ENCODE measurements at places on chromosomes 11 and 22.

DNA sequence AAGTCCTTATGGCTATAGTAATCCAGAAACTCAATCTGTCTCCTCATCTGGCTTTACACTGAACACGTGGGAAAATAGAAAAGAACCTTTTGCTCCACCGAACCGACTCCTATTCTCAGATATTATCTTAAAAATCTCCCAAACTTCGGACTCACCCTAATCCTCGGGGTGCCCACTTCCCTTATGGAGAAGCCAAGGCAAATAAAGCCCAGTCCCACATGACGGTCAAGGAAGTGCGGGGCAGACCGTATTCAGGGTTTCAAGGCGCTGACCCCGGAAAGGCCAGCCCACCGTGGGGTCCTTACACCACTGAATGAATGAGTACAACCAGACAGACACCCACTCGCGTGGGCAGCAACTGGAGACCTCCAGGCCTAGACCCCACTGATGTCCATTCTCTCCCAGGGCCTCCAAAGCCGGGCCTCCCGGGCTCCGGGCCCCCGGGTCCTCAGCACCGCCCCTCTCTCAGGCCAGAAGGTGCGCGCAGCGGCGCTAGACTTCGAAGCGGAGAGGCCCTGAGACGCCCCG, 489 bp downstream of the NUP98 start:
- DNase-seq = no peak

GRCh38 chr22:20129747-20130014, 1.9 kb upstream of the ZDHHC8 start:
- no peak for DNase-seq

- no peak for DNase-seq
Measured at GRCh38 chr11:66886671-66887221, 29.9 kb downstream of the LRFN4 start.

GRCh38 chr11:127345819-127346459, 345.4 kb upstream of the KIRREL3 start:
- DNase-seq = no peak

DNA sequence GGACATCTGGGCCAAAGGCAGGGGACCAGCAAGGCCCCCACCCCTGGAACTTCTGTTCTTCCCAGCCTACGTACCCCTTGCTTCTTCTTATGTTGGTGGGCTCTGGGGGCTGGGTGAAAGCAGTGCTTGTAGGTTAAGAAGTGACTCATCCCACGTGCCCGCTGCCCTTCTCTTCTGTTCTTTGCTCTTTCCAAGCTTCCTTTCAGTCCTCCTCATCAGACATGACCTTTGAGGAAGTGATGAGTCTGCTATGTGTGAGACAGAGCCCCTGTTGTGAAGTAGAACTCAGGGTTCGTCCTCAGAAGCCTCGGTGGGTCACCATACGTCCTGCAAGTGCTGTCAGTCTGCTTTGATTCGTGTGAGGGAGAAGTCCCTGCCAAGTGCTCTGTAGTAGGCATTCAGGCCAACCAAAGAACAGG, 12.7 kb downstream of the MED15 start:
- DNase-seq = no peak

DNA sequence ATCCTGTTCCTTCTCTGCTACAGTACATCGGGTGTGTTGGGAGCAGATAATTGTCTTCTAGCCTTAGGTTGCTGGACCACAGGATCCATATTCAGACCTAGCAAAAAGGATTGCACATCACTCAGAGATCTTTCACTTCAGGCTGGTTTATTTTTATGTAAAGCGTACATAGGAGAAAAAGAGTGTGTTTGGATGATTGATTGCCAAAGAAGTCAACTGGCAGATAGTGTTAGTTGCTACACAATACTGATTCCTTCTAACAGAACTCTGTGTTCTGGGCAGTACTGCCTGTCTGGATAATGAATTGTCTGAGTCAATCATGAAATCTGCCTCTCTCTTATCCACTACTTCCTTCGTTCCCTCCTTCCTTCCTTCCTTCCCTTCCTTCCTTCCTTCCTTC, 31.0 kb upstream of the PGM2L1 start:
- DNase-seq = no peak

DNA sequence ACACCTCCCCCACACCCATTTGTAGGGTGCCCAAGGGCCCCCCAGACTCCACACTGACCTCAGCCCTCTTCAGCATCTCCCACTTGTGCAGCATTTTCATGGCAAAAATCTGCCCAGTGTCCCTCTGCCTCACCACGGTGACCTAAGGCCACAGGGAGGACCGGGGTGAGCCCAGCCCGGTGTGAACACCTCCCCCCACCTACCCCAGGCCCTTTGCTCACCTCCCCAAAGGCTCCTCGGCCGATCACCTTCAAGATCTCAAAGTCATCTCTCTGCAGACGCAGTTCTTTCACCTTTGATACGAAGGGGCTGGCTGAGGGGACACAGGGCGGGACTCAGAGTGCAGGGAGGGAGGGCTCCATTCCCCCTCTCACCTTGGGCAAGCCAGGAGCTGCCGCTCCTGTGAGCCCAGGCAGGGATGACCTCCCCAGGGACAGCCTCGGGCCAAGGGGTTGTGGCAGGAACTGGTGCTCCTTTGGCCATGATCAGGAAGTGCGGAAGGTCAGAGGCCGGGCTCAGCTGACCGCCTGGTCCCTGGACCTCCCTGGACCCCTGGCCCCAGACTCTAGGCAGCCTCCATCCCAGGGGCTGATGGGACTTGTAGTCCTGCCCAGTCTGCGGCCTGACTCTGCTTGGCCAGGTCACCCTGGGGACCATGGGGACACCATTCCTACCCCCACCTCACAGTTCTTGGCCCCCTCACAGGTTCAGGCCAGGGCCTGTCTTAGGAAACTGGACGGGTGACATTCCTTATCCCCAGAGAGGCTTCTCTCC, 2.7 kb downstream of the CDC42BPG start:
- no peak for DNase-seq

GRCh38 chr11:96949464-96949863, 559.7 kb downstream of the JRKL start:
- DNase-seq = no peak

DNA sequence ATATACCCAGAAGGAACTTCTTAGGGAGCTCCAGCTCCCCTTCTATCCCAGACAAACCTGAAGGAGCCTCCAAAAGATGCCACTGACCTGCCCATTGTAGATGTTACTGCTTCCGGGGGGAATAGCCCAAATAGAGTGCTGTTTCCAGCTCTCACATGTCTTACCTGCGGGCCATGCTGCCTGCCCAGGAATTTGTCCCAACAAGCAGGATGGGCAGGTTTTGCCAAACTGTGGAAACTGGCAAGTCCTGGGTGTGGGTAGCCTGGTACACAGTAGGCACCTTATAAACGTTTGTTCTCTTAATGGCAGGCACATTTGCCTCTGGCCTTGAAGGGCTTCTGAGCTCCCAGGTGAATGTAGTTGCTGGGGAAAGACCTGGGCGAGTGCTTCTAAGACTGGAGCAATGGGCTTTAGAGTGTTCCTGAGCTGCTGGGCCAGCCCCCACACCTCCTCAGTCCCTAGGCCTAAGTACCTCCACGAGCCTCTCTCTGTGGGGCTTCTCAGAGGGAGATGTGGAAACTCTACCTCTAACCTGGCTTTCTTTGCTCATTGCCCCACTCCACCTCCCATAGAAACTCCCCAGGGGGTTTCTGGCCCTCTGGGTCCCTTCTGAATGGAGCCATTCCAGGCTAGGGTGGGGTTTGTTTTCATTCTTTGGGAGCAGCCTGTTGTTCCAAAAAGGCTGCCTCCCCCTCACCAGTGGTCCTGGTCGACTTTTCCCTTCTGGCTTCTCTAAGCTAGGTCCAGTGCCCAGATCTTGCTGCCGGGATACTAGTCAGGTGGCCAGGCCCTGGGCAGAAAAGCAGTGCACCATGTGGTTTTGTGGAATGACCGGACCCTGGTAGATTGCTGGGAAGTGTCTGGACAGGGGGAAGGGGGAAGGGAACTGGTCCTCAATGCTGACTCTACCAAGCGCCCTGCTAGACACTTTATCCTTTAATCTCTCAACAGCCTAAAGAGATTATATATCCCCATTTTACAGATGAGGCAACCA, 37.2 kb downstream of the LIMK2 start:
- DNase-seq = no peak

DNA sequence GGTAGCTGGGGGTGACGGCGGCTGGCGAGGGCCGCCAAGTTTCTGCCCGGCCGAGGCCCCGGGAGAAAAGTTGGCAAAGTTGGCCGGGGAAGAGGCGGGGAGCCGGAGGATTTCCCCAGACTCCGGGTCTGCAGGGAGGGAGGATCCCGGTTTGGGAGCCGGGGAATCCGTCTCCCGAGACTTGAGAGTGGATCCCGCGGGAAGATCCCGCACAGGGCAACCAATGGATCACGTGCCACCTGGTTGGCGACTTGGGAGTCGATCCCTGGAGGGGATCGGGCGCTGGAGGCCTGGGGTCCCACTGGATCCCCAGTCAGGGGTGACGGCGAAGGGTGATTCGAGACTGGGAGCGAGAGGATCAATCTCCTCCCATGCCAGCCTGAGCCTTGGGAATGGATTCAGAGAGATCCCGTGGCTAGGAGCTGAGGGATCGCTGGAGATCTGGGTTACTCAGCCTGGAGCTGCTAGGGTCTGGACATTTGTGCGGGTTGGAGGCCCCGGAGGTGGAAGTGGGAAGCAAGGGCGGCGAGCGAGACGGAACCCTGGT, 394 bp downstream of the KIAA1671 start:
- DNase-seq = no peak

- no peak for DNase-seq
Measured at GRCh38 chr11:121917482-121917881, 198.5 kb downstream of the BLID start.

DNA sequence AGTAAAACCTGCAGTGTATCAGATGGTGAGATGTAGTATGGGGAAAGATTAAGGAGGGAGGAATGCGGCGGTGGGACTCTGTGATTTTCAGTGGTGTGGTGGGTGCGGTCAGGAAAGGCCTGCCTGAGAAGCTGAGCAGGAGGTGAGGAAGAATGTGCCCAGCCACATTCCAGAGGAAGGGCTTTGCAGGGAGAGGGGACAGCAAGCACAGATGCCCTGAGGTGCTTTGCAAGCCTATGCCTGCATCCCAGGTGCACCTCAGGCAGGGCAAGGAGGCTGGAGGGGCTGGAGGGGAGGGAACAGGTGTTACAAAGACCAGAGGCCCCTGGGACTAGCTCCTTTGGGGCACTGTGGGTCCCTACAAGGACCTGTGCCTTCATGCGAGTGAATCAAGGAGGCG, 42.1 kb downstream of the MYO7A start:
- no peak for DNase-seq

DNA sequence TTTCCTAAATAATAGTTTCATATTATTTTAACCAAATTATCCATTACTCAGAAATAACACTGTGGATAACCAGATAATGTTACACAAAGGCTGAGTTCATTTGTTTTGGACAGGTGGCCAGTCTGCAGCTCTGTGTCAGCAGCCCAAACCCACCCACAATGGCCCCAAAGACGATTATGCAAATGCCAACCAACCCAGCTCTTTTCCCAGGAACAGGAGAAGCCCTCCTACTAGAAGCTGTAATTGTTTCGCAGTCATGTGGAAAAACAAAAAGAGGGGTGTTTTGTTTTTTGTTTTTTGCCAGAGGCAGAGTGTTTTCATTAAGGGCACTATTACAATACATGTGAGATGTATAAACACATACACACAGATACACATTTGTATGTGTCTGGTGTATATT, 102.1 kb downstream of the FCHSD2 start:
- no peak for DNase-seq

- DNase-seq = no peak
Measured at GRCh38 chr22:46377525-46378425, 42.3 kb downstream of the TRMU start.

DNA sequence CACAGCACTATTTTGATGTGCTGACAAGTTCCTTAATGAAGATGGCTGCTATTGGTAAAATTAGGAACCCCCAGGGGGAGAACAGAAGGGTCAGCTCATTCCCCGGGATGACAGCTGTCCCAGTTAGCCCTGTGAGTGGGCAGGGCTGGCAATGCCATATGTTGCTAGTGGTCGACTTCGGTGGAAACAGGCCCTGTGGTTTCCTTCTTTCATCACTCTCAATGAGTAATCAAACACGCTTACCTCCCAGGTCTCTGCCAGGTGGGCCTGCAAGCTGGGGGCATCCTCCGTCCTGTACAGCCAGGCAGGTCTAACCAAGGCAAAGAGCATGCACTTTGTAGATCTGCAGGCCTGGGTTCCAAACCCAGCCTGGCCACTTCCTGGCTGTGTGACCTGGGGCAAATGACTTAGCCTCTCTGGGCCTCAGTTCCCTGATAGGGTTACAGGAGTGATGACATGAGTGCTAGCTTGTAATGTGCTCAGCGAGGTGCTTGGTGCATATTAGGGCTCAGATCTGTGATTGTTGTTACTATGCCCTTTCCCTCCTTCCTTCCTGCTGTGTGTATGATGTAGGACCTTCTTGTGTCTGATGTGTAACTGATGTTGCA, 85.2 kb downstream of the TSPAN18 start:
- no peak for DNase-seq

DNA sequence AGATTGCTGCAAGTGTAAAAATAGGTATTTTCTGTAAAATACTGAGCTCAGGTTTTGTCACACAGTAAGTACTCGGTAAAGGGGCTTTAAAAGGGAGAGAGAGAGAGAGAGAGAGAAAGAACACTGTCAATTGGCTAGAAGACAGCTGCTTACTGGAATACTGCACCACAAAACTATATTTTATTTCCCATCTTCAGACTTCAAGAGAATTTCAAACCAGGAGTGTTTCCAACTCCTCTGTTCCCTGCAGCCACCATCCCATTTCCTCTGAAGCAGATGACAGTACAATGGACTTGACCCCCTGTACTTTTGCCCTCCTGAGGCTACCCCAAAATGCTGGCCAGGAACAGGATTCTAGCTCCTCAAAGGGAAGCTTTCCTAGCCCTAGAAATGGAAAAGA, 89.7 kb downstream of the RELT start:
- DNase-seq = no peak

DNA sequence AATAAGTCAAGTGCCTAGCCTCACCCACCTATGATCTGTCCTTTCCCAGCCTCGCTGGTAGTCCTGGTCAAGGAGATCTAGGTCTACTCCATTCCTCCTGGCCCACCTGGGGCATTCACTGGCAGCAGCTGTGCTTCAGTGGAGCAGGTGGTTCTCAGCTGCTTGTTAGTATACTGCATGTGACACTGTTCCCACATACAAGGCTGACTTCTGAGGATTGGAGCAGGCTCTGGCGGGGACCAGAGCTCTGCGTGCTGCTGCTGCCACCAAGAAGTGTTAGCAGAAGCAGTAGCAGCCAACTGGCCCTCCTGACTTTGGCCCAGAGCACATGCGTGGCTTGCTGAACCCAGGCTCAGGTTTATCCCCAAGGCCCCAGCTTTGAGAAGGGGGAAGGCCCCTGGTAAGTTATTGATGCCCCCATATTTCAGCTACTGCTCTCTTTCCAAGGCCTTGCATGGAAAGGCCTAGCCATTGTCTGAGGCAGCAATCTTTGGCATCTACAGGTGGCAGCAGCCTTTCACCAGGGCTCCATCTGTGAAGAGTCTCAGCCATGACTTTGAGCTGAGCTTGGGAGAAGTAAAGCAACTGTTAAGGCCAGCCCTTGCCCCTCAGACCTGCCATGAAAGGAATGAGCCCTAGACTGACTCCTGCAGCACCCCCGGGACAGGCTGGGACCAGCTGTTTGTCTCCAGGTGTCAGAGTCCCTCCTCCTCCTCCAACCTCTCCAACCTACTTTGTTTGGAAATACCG, 26.5 kb downstream of the ARHGAP1 start:
- no peak for DNase-seq
